ENCODE measurements at places on chromosomes 6 and 20. TPM values are rescaled to one million over a fixed set of nuclear protein-coding genes. Genes with fewer than 3 reads are reported as not detected.
A peak's percentile ranks its signal among the peaks of the same experiment; 100 is the strongest.

SLC22A1 gene
- not detected for total RNA-seq

KHDC1L gene
- total RNA-seq: not detected

MTHFD1L gene
- total RNA-seq: 5.3 TPM

HTR1B gene
- 0.11 TPM for total RNA-seq

TNFRSF21 gene
- 3.5 TPM for total RNA-seq

LY6G6F gene
- total RNA-seq: not detected

SCAF8 gene
- 62.7 TPM for total RNA-seq

MUC22 gene
- total RNA-seq: not detected

LHFPL5 gene
- not detected for total RNA-seq

CST2 gene
- total RNA-seq: not detected

HFE gene
- 2.4 TPM for total RNA-seq

RIPOR3 gene
- total RNA-seq: 3.4 TPM

PRND gene
- 0.08 TPM for total RNA-seq

DOP1A gene
- 23.8 TPM for total RNA-seq

DTD1 gene
- total RNA-seq: 14.3 TPM

C20orf202 gene
- 0.13 TPM for total RNA-seq

IL20RA gene
- 0.32 TPM for total RNA-seq

DNA sequence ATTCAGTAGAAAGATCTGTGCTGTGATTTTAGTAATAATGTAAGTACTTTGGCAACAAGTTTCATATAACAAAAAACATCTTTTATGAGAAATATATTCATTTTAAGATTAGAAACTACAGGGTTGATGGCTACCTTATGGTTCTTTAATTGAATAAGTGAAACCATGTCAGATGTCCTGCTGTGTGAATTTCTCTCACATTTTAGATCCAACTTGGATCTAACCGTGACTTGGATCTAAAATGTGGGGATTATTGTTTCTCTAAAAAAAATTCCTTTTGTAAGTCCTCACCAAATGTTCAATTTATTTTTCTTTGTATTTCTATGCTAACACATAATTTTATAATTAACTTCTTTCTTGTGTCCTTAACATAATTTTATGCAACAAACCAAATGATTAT lies 30.4 kb downstream of the ZC2HC1B start:
- DNase-seq: no peak

GRCh38 chr6:130293800-130294199 lies 71.0 kb upstream of the SAMD3 start:
- no peak for DNase-seq

GRCh38 chr20:4894409-4894808 lies 106.9 kb downstream of the SLC23A2 start:
- no peak for DNase-seq

DNA sequence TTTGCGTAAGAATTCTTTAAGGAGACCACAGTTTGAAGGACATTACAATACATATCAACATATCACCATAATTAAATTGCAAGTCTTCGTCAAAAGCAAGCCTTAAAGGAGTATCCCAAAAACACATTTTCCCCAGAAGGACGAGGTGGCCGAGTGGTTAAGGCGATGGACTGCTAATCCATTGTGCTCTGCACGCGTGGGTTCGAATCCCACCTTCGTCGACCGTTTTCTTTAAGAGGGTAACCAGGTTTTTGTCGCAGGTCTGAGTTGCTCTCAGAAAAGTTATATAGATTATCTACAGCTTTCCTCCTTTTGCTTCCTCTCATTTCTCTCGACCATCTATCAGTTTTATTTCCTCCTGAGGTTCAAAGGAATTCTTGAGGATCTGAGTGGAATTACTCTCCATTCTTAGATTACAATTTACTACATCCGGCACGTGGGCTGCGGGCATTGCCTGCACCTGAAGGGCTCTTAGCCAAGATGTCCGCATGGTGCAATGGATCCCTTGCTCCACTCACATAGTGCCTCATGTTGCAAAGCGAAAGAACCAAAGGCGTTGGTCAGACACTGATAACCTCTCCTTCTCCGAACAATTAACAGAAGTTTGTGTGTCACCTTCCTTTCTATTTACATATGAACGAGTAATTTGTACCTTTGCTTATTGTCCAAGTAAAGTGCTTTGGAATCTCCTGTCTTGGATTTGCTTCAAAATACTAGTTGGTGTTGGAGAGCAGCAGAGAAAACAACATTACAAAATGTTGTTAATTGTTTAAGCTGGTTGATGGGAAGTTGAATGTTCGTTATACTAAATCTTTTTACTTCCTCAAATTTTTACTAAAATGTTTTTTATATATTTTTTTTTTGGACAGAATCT lies 14.0 kb downstream of the POM121L2 start:
- no peak for DNase-seq

GRCh38 chr6:167094436-167094819 lies 28.5 kb upstream of the CCR6 start:
- DNase-seq: peak; percentile 53

DNA sequence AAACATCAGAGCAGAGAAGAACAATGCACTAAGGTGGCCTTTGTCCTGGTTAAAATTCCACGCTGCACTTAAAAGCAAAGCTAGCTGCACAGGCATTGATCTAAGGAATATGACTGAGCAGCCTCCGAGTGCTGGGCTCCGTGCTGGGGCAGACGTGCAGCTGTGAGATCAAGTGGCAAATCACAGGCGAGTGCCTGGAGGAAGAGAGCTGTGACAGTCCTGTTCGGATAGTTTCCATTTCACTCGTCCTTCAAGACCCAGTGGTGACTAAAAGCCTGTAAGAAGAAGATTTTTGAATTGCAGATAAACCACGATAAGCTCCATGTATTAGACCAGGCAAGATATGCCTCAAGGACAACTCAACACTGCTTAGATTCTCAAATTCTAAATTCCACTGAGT lies 247.9 kb downstream of the ANKRD60 start:
- no peak for DNase-seq

DNA sequence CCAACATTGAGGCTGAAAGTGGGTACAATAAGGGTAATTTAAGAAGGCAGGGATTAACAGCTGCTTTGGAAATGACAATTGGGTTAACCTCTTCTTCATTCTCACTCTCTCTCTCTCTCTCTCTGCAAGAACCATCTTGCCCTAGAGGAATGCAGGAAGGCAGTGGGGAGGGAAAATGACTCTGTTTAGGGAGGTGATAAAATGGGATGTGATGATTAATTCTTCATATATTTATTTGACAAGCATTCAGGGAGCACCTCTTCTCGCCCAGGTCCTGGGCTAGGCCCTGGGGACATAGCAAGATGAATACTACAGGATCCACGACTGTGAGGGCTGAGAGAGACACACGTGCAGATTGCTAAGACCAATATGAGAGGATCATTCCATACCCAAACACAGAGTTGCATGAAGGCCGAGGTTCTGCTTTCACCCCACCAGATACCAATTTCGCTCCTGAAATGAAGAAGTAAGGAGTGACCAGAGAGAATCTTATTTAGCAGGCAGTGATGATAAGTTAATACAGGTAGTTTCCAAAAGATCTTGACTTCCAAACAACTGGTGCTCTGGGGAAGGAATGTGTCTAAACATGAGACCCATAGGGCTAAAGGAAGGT lies 13.3 kb upstream of the PTPN1 start:
- no peak for DNase-seq

DNA sequence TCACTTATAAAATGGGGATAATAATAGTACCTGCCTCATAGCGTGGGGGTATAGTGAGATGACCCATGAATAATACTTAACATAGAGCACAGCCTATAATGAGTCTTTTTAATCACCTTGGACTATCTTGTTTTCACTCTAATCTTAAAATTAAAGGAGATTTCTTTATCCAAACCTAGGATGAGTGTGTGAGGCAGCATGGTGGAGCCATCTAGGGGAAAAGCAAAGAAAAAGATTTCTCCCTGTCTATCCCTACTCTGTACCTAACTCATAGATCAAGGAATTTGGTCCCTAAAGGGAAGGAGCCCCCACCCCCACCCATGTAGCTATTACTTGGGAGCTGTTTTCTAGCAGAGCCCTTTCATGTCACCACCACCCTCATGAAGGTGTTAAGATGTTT lies 45.2 kb upstream of the PAK5 start:
- no peak for DNase-seq

DNA sequence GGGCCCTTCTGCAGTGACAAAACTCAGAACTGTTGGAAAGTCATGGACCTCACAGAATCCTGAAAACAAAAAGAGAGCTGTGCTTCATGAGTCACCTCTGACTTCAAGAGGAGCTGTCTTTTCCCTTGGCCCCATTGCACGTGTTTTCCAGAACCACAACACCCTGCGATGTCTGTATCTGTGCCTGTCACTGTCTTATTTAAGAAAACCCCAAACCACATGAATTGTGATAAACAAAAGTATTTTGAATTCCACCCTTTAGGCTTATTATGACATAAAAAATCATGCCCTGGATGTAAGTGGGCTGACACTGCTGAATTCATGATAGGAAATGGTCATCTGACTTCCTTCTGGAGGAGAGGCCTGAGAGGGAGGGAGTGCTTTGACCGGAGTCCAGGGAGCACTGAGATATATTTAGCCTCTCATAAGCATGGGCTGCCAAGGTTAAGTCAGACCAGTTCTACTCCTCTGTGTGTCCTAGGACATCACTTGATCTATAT lies 96.4 kb upstream of the DUSP22 start:
- DNase-seq: no peak

GRCh38 chr6:3226481-3227362 lies 731 bp downstream of the TUBB2B start:
- DNase-seq: no peak

DNA sequence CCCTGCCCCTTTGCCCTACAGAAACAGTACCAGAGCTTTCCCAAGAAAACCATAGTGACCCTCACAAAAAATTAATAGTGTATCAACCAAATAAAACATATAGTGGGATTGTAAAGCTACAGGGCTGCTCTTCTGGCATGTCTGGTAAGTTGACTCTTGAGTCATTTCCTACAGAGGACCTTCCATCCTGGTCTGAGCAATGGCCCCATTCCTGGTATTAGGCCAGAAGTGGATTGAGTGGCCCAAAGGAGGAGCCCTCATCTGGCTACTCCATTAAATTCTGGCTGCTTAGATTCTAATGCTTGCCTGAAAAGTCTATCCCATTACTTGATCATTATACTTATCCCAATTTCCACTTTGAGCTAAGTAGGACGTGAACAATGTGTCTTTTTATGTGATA lies 150.9 kb upstream of the HMGN3 start:
- DNase-seq: no peak

GRCh38 chr20:12596863-12597262 lies 411.9 kb upstream of the SPTLC3 start:
- no peak for DNase-seq

DNA sequence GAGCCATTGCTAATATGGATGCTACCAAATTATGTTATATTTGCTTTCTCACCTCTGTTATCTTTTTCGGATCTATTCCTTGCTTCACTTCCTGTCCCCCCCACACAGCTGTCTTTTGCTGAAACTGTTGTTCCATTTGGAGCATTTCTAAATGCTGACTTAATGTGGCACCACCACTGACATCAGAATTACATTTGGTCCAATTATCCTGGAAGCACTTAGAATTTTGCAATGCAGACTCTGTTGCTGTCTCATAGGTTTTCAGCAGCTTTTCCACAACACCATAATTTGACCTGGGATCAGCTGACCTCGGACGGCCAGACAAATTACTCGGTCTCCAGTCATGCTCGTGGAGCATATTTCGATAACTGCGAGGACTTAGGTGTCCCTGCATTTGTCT lies 12.8 kb downstream of the KIAA0408 start:
- no peak for DNase-seq

- no peak for DNase-seq
Measured at GRCh38 chr6:45156075-45156474, 172.1 kb upstream of the RUNX2 start.

- DNase-seq: peak; percentile 57
Measured at GRCh38 chr20:63027922-63028389, 21.2 kb upstream of the BHLHE23 start.

DNA sequence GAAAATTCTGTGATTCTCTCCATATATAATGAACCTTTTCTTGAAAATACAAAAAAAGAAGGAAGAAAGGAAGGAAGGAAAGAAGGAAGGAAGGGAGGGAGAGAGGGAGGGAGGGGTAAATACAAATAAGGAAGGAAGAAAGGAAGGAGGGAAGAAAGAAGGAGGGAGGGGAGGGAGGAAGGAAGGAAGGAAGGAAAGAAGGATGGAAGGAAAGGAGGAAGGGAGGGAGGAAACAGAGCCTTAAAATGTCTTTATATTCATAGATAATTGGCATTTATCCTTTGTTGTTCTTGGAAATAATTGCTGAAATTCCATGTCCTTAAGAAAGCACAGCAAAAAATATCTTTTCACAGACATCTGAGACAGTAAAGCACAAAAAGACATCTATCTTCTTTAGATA lies 40.3 kb downstream of the SAMD3 start:
- no peak for DNase-seq

DNA sequence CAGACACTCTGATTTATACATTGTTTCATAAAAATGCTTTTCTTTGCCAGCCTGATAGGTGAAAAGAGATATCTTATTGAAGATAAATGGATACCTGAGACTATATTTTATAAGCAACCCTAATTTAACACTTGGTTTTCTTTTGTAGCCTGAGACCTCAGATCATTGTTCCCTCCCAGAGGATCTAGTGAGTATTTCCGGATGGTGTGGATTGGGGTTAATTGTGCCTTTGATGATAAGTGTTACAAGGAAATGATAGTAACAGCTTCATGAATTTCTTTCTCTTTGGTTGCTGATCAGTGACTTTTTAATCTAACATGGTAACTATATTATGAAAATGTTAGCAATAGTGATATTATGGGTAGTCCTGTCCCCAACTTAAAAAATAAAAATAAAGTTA lies 30.4 kb downstream of the KDM1B start:
- DNase-seq: no peak

- DNase-seq: peak; percentile 89
Measured at GRCh38 chr6:117482240-117483003, at the start of gene DCBLD1. TSS of gene DCBLD1 (plus strand) at chr6:117482674. CDS start at chr6:117482782, 108 bp downstream.

GRCh38 chr20:25062841-25063240 lies 4.9 kb upstream of the ACSS1 start:
- DNase-seq: peak; percentile 65

GRCh38 chr20:23488470-23488869 lies 2.4 kb upstream of the CST8 start:
- no peak for DNase-seq

DNA sequence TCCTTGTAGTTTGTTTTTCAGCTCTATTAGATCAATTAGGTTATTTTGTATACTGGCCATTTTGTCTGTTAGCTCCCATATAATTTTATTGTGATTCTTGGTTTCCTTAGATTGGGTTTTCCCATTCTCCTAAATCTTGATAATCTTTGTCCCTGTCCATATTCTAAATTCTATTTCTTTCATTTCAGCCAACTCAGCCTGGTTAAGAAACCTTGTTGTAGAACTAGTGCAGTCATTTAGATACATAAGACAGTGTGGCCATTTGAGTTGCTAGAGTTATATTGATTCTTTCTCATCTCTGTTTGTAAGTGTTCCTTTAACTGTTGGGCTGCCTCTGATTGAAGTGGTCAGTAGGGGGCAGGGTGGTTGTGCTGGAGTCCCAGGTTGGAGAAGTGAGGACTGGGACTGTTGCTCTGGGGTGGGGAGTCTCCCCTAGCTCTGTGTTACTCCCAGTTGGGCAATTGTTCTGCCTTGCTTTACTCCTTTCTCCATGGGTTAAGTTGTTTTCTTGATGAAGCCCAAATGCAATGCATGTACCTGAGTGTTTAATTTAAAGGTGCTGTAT lies 98.8 kb upstream of the NRN1 start:
- no peak for DNase-seq

GRCh38 chr6:150566486-150566885 lies 33.2 kb upstream of the PLEKHG1 start:
- no peak for DNase-seq

GRCh38 chr6:52649536-52650160 lies 21.3 kb upstream of the TMEM14A start:
- no peak for DNase-seq

GRCh38 chr6:98844244-98845210 lies 10.2 kb downstream of the POU3F2 start:
- no peak for DNase-seq

GRCh38 chr6:68144667-68145066 lies 490.4 kb upstream of the ADGRB3 start:
- DNase-seq: no peak
